Hippocampal formation (tissue), 2 donors: ENCODE measurements at places on chromosomes 1 and 21.

DNA sequence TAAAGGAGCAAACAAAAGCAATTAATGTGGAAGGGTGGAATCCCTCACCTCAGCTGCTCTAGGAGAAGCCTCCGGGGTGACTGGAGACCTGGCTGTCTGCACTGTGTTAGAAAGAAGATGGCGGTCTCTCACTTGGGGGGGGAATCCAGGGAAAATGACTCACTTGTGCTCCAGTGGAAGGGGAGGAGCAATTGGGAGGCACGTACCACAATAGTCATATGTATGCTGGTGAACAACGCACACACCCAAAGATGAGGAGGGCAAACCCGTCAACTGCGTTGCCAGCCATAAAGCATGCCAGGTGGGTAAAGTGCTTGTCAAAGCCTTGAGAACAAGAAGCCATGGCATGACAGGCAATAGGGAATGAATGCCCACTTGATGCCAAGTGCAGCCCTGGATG is 22.1 kb downstream of the PLEKHA6 start:
- DNase-seq: no peak

GRCh38 chr1:175521249-175522040 is 221.9 kb downstream of the TNR start:
- no peak for DNase-seq

DNA sequence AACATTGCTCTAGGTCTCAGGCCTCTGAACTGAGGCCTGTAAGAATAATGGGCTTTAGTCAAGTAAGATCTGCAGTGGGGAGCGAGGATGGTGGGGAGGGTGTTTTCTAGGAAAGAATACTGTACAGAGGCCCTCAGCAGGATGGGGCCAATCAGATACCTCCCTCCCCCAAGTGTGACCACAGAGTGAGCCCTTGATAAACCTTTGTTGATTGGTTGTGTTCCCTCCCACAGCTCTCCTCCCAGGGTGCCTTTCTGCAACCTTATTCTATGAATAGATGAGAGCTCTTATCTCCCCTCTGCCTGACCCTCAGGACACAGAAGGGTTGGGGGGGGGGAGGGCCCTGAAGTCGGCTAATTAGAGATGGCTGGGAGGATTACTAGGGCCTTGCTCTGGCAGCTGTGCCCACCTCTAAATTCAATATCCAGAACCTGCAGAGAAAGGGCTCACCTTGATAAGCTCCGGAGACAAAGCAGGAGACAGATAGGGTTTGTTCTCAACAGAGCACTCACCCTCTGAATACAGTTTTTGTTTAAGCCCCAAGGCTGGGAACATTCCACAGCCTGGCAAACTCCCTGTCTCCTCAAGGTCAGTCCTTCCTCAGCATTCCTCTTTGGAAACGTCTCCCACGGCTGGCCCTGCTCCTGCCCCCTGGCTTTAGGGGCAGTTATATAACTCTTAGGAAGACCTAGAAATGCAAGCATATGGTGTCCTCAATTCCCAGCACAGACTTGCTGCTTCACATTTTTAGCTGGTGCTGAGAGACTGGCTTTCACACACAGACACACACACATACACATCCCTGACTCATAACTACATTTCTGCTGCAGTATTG is 42.9 kb downstream of the ATP1A1 start:
- DNase-seq: peak; percentile 16

DNA sequence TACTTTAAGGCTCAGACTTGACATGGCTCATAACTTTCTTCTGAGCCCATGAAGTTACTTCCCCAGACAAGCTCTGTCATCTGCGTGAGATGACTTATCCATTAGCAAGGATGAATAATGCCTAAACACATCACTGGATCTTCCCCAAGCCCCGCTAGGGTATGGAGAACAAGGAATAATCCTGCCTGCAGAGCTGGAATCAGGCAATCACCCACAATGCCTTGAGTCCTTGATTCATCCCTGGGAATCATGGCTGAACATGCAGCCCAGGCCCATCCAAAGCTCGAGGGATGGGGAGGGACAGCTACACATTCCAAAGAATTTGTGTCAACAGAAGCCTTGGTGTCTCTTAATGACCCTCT is 131.7 kb downstream of the PSMG1 start:
- no peak for DNase-seq

DNA sequence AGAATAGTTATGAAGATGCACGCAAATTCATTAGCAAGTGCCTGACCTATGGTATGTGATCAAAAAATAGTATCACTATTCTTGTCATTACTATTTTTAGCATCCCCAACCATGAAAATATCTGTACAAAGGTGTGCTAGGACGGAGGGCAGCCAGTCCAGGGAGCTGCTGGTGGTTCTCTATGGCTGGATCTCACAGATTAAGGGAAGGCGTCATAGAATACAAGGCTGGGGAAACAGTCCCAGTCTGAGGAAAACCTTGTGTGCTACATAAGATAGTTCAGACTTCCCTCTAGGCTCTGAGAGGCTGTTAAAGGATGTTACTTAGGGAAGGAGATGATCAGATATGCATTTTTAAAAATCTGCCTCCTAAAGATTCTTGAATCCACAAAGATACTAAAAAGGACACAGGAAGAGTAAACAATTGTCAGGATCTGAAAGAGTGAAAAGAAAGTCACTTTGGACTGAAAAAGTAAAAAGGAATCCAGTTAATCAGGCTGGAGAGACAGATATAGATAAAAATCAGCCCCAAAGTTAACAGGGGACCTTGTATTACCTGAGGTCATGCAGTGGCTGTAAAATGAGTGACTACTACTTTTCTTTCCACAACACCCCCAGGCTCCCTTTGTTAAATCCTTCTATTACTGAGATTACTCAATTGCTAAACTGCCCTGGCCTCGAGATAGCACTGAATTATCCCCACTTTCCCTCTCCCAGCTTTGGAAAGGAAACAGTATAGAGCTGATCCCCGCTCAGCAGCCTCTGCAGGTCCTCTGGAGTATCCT is 108.6 kb downstream of the MAB21L3 start:
- no peak for DNase-seq

DNA sequence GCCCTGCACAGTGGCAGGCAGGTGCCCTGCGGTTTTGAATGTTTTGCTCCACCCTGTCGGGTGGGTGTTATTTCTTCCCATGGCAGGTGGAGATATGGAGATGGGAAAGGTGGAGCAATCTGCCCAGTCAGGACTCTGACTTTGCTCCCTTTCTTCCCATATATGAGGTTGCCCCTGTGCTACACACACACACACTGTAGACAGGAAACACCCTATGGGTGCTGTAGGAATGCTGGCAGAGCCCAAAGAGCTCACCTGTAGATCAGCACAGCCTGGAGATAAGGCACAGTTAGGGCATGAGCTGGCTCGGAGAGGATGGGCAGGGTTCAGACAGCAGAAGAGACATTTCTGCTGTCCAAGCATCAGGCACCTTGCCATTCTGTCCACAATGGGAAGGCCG is 246.0 kb upstream of the AJAP1 start:
- DNase-seq: no peak

DNA sequence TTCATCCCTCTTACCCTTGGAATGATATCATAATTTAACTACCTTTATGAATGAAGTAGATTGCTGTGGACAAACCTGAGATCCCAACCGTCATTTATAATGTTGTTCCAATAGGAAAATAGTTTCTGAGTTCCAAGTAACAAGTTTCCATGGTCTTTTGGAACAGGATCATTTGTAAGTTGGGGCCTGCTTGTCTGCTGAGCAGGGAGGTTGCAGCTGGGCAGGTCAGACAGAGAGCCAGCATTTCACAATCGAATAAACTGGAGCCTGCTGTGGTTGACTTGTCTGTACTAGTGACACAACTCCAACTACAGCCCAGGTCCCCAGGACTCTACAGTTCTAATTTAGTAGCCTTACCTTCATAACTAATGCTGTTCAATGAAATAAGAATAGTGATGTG is 18.6 kb upstream of the RALGPS2 start:
- DNase-seq: no peak

- DNase-seq: no peak
Measured at GRCh38 chr1:202844259-202844658, 33.5 kb downstream of the PCAT6 start.

GRCh38 chr1:172647110-172647564 is 11.8 kb upstream of the FASLG start:
- DNase-seq: no peak

DNA sequence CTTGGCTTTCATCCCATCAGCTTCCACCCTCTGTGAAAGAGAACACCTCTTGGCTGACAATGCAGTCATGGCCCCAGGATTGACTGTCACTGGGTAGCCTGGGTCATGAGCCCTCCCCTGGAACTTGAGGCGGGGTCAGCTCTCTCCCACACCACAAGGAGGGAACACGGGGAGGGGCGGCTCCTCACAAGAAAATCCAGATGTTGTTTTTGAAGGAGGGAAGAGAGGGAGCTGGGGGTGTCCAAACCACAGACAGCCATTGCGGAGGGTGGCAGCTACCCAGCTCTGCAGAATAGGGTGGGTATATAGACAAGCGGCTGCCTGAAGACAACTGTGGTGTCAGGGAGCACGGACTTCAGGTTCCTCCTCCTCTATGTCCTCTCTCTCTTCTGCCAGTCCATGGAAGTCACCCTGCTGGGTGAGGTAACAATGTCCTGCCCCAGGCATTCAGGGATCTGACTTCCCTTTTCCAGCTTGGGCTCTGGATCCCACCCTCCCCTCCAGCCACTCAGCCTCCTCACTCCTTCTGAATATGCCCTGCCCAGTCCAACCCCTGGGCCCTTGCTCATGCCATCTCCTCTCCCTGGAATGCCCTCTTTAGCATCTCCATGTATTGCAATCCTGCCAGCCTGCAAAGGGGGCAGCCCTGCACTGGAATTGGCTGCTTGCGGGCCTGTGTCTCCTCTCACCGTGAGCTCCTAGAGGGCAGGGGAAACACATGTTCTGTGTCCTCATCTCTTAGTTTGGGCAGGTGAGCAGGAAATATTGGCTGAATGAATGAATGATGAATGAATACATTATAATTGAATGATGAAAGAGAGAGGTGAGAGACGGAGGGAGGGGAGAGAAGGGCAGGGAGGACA is 60.9 kb upstream of the RUNX3 start:
- no peak for DNase-seq

DNA sequence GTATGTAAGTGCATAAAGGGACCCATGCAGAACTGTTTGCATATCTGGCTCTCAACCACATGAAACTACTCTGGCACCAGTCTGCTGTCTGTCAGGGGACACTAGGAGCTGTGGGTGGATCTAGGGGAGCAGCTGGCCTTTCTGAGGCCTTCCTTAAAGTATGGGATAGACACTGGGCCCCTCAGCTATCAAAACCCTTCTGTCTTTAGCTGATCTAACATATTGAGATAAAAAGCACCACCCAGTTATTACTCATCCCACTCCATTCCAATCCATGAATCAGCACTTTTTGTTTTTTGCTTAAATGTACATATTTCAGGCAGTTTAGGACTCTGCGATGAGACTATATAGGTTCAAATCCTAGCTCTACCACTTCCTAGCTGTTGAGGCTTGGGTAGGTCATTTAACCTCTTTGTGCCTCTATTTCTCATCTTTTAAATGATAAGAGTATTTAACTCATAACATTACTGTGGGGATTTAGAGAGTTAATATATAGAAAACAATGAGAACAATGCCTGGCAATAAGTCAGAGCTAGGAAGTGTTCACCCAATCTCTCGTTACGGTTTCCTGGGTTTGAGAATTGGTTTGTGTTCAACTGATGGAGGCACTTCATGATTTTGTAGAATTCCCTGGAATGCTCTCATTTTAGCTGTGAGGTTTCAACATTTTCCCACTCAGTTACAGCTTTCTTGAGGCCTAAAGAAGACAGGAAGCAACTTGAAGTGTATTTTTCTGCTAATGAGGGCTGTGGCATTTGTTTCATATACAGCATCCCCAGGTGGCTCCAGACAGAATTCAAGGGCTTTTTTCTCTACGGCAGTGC is 68.9 kb downstream of the LRIG2 start:
- DNase-seq: no peak

- no peak for DNase-seq
Measured at GRCh38 chr21:25328736-25329135, 278.5 kb downstream of the MRPL39 start.

- DNase-seq: no peak
Measured at GRCh38 chr1:51851882-51852396, 26.6 kb downstream of the NRDC start.

- DNase-seq: peak; percentile 32
Measured at GRCh38 chr21:25929856-25930520, 195.2 kb downstream of the GABPA start.

GRCh38 chr1:147753081-147753480 is 7.3 kb downstream of the GJA5 start:
- no peak for DNase-seq
